CD4-positive, alpha-beta T cell treated with Interleukin-6 for 4 hours (primary cell): ENCODE measurements at places on chromosomes 7 and 10.
A peak's percentile ranks its signal among the peaks of the same experiment; 100 is the strongest.

DNA sequence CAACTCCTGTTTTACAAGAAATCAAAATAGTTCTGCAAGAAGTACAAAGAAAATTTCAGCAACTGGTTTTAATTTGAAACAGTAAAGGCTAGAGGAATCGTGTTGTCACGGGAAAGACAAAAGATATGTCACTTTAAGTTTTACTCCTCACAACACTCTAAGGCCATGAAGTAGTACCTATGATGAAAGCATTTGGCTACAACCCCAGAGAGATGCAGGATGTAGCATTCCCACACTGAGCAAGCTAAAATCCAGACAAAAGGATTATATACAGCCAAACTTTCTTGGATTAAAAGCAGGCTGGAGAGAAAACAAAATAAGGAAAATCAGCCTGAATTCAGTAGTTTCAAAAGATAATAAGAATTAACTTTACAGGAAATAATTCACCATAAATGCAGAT is 245.5 kb upstream of the STEAP1 start:
- DNase-seq: no peak

DNA sequence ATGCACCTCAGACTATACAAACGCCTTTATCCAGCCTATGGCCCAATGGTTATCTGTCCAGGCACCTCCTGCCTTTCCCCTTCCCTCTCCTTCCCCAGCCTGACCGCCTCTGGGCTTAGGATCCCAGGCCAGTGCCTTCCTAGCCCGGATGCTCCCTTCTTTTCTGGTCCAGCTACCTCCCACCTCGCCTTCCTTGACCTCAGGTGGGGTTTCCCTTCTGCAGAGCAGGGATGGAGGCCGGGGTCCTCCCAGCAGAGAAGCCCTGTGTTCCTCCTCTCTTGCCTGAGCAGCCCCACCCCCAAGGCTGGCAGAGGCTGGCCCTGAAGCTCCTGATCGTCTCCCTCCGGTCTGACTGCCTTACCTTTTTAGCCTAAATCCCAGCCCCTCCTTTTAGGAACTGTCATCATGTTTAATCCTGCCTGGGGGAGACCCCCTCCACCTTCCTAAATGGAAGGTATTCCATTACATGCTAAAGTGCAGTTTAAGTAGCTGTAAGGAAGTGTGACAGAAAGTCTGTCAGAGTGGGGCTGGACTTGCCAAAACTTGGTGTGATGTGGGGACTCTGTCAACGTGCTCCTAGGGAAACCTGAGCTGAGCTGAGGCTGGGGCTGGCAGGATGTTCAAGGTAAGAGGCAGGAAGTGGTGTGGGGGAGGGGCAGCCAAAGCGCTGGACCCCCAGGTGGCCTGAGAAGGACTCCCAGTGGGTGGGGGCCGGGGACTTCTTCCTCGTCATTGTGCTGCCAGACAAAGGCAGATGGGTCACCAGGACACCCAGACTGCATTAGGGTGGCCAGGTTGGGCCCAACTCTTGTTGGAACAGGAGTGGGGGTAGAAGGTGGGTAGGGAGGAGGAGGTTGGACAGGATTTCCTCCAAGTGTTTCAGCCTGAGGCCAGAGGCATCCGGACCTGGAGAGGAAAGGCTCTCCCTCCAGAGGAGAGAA is 39.5 kb downstream of the LBX1 start:
- DNase-seq: no peak

GRCh38 chr10:3955493-3955892 is 170.5 kb upstream of the KLF6 start:
- no peak for DNase-seq

- DNase-seq: peak; percentile 97
These were observed 85.9 kb downstream of the ZNF33B start for GRCh38 chr10:42552188-42553063.

DNA sequence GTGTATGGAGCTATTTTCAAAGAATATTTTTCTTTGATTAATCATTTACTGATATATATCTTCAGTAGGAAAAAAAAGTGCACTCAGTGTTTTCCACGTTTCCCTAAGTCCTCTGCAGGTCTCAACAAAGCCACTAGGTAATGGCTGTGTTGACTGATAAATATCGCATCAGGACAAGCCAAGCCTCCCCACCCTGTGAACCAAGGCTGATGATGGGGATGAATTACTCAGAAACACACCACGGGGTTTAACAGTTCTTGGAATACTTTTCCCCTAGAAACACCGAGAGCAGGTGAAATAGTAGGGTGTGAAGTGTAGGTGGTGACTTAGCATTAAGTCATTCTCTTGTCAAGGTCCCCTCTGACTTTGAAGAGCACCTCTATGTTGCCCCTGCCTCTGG is 423.5 kb upstream of the IGFBP3 start:
- DNase-seq: no peak

DNA sequence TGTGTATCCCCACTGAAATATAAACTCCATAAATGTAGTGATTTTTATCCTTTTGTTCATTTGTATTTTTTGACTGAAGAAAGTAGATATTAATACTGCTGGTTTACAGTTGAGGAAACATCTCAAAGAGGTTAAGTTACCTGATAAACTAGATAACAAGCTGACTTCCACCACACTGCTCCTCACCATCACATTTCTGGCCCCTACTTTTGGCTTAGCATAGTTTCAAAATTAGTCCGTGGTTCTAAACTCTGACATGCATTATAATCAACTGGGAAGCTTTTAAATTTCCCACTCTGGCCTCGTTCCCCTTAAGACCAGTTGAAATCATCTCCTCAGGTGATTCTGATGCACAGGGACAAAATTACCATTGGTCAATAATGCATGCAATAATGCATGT is 43.5 kb downstream of the ANKIB1 start:
- DNase-seq: no peak

DNA sequence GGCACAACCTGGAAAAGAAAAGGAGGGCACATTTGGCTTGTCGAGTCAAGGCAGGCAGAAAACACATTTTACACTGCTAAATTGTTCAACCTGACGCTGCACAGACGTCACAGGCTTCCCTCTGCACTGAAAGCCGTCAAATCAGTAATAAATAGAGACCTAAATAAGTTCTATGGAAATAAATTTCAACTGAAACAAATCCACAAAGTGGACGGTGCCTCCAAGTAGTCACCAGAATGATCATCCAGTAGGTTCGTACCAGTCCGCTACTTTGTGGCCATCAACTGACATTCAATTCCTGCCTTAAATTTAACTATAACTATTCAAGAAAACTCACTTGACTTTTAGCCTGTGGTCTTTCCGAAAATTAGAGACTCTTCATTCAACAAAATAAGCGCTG is 49.0 kb downstream of the NPVF start:
- no peak for DNase-seq

- no peak for DNase-seq
These were observed 21.6 kb downstream of the SFTPD start for GRCh38 chr10:79927111-79927828.

DNA sequence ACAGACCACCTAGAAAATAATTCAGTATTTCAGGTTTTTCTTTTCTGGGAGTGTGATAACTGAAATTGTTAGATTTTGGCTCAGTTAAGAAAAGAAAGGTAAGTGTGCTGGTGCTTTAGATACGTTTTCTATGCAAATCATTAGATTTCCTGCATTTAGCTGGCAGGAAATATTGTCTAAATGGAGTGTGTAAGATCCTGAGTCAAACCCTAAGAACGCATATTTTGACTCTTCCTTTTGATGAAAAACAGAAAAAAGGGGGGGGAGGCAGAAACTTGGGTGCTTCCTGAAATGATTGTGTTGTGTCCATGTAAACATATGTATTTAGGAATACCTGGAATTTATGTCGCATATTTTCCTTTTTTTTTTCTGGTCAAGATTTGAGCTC is 1.2 kb downstream of the GRK5 start:
- DNase-seq: no peak

GRCh38 chr10:62133618-62134017 is 135.0 kb downstream of the RTKN2 start:
- no peak for DNase-seq

GRCh38 chr7:105015390-105015965 is 1.5 kb downstream of the KMT2E start:
- DNase-seq: peak; percentile 44

DNA sequence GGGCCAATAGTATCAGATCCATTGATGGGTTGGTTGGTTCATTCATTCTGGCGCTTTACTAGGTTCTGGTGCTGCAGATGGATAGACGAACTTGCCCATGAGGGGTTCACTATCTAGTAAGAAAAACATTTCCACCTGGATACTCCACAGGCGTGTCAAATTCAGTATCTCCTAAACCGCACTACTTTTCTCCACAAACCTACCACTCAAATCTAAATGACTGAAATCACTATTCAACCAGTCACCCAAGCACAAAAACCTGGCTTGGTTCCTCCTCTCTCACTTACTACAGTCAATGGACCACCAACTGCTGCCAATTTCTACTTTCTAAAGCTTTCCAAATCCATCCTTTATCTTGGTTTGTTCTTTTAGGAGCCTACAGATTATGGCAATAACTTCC is 572 bp downstream of the AGK start:
- no peak for DNase-seq

- no peak for DNase-seq
These were observed 42.3 kb downstream of the SUGCT start for GRCh38 chr7:40177071-40177470.

DNA sequence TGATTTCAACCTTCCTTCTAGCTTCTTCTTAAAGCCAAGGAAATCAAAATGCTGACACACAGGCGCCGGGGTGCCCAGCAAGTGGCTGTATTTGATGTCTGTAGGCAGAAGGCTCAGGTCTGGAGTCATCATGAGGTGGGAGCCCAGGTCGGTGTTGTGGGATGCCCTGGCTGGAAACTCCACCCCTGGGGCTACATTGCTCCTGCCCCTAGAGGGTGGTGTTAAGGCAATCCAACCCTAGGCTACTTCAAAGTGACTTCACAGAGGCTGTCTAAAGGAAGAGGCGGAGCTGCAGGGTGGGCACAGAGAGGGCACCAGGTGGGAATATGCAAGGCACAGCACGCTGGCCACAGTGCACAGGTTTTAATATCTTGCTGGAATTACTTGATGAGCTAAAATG is 200.9 kb downstream of the ADAM12 start:
- no peak for DNase-seq

- no peak for DNase-seq
These were observed 33.5 kb upstream of the IMMP2L start for GRCh38 chr7:111595780-111596179.

DNA sequence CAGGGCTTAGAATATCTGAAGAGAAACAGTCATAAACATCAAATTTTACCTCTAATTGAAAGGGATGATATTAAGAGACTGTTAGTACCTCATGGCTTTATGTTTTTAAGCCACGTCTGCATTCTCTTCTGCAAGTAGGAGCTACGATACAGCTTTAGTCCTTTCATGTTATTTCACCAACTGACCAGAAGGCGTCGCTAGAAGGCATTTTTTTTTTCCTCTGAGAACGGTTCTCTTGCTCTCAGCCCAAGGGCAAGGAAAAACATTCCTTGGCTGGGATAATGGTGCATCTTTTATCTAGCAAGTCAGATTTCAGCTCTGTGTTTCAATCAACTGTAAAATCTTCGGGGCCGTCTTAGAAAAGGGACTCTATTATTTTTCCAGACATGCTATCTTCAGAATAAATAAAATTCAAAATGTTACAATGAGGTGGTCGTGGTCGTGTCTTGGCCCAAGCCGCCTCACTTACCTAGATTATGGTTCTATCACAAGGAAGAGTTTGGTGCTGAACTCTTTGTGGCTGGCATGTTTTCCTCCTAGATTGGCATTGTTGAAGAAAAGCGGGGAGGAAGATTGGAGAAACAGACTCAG is 41.6 kb upstream of the LYZL2 start:
- DNase-seq: peak; percentile 53

GRCh38 chr7:31896925-31897324 is 173.3 kb downstream of the PDE1C start:
- DNase-seq: no peak

DNA sequence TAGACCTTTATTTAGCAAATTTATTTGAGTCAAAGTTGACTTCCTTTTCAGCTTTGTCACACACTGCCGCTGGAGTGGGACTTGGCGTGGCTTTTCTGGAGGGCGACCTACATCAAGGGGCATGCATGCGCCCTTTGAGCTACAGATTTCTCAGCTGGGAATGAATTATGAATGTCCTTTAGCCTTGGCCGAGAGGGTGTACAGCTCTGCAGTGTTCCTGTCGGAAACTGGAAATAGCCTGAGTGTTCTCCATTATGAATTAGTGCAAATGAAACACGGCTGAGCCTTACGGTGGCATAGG is 79.7 kb downstream of the GLRX3 start:
- DNase-seq: no peak
